GM12891 (cell line): ENCODE measurements at places on chromosomes 5 and 9.
A peak's percentile ranks its signal among the peaks of the same experiment; 100 is the strongest.

GRCh38 chr5:128636361-128636760, 98.3 kb upstream of the FBN2 start:
- DNase-seq = no peak

GRCh38 chr5:174528821-174529544, 195.4 kb upstream of the MSX2 start:
- DNase-seq = no peak

- no peak for DNase-seq
Measured at GRCh38 chr9:28363151-28363562, 789.9 kb upstream of the C9orf72 start.

DNA sequence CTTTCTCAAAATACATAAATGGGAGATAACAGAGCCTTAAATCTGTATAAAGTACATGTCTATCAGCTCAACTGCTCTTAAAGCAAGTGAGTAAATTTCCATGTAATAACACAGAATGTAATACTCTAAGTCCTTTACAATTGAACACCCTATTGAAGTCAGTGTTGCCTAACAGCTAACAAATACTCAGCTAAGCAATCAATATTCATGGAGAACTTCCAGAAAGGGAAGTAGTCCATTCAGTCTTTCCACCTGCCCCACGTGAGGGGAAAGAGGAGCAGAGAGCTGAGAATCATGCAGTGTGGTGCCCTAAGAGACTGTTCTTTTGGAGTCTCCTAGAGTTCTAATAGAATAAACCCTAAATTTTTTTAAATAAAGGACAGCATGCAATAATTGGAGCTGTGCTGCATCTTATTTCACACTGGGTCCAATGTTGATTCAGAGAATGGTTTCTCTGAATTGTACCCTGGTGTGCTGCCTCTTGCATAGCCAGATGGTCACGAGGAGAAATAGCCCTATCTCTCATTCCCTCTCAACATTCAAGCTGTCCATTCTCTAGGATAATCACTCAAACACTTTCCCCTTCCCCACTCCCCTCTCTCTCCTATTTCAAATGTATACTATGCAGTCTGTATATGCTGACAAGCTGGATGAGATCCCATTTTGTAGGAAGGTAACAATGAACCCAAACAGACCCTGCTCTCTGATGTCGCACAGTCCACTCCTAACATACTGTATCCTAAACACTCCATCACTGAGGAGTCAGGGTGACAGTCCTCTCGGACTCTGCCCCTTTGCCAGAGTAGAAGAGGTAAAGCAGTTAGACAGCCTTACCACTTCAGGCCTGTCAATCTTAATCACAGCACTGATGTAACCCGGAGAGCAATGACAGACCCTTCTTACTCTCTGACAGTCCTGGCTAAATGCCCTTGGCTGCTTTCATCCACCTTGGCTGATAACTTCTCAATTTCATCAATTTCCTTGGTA, 134.8 kb downstream of the EPB41L4A start:
- DNase-seq = no peak

- no peak for DNase-seq
Measured at GRCh38 chr5:176492431-176492830, 44.2 kb downstream of the FAF2 start.

- DNase-seq = no peak
Measured at GRCh38 chr9:93318480-93318879, 133.0 kb upstream of the FAM120A start.

DNA sequence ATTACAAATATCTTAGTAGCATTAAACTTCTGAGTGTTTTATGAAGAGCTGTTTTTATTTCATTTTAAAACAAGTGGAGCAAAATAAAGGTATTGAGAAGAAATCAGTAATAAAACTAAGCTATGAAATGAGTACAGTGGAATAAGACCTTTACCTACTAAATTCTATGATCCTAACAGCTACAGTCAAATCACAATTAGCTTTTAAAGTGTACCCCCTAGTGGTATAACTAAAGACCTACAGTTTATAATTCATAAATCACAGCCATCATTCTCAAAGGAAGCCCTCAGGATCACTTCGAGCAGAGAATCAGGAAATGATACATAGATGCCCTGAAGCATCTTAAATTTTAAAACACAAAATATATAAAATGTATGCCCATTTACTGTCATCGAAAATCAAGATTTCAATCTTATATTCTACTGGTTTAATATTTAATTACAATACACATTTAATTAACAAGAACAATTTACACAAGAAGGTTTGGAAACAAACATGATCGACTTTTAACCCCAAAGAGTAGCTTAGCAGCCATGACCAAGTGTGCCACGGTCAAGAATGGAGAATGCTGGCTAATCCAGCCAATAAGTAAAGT, 12.3 kb downstream of the CCNH start:
- no peak for DNase-seq

- DNase-seq = no peak
Measured at GRCh38 chr9:38680837-38681445, 39.0 kb downstream of the FAM240B start.

DNA sequence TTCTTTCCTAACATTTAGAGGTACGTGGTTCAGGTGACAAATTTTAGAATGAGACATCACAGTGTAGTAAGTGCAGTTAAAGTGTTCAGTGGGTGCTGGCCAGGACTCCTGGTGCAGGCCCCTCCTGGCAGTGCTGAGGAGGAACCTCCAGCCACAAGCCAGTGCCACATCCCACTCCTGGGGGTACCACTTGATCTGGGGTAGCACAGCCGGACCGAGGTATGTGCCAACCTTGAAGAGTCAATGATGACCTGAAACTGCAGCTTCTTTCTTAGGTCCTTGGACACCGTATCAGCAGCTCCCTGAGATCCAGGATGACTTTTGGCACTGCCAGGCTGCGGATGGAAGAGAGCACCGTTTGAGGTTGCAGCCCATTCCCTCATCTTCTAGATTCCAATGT, 310.4 kb upstream of the IRX4 start:
- no peak for DNase-seq

- DNase-seq = no peak
Measured at GRCh38 chr9:89675058-89675742, 70.4 kb downstream of the GADD45G start.

GRCh38 chr9:126146254-126147145, 180.1 kb upstream of the MVB12B start:
- peak; percentile 54 for DNase-seq

- DNase-seq = no peak
Measured at GRCh38 chr9:132061526-132061925, 18.1 kb downstream of the MED27 start.

GRCh38 chr5:181042722-181043121, 2.7 kb downstream of the BTNL9 start:
- no peak for DNase-seq

GRCh38 chr9:92992549-92992948, 45.2 kb downstream of the FGD3 start:
- DNase-seq = no peak

GRCh38 chr9:127197186-127197860, 67.3 kb upstream of the GARNL3 start:
- no peak for DNase-seq

DNA sequence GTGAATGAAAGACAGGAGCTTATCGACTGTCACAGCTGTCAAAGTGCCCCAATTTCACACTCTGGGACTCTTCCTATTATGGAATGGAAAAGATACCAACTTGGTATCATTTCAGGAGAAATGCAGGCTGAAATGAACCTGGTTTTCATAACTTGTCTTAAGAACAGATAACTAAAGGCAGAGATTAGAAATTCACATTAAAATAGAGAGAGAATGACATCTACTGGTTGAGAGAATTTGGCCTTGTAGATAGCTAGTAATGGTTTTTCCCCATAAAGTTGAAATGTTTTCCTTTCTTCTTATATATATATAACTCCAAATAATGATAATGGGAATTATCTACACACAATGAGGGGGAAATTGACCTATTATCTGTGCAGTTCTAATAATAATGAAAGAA, 600.2 kb upstream of the CCNG1 start:
- no peak for DNase-seq

DNA sequence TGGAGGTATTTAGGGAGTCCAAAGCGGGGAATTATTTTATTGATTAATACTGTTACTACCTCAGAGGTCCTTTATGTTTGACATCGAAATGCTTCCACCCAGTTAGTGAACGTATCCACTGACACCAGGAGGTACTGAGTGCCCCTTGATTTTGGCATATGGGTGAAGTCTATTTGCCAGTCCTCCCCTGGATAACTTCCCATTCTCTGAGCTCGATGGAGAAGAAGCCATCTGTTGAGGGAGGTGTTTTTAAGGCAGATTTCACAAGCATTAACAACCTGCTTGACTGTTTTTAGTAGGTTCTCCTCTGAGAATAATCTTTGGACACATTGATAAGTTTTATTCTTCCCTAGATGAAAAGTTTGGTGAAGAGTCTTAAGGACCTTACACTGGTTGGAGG, 165.3 kb upstream of the NREP start:
- no peak for DNase-seq

DNA sequence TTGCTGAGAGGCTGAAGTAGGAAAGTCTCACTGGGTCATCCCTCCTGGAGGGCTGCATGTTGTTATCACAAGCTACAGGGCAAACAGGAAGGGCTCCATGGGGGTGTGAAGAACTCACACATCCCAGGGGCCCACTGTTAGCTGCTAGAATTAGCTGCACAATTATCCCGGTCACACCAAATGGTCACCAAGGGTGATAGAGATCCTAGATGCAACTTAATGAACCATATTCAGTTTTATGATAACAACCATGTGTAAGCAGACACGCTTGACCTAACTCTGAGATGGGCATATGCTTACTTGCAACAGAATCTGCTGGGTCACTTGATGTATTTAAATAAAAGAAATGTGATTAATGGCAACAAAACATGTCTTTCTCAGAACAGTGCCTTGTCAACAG, 143.5 kb upstream of the C6 start:
- no peak for DNase-seq

DNA sequence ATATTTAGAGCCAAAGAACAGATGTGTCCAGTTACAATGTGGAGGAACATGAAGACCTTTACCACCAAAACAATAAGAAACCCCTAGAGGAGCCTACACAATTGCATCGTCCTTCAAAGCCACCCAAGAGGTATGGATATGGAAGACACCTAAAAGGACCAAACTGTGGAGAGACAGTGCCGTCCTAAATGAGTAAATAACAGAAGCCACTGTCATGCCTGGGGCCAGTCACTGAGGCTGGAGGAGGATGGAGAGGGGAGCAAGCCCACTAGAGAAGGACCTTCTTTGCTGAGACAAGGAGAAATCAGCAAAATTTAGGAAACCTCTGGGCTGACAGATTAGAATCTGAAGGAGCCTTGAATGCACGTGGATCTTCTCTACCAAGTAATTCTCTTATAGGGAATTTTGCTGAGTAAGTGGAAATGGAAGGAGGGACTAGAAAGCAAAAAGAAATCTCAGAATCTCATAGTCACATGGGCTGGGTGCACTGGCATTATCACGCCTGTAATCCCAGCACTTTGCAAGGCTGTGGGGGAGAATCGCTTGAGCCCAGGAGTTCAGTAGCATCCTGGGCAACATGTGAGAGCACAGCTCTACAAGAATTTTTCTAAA, 27.6 kb downstream of the PLEKHG4B start:
- DNase-seq = no peak

DNA sequence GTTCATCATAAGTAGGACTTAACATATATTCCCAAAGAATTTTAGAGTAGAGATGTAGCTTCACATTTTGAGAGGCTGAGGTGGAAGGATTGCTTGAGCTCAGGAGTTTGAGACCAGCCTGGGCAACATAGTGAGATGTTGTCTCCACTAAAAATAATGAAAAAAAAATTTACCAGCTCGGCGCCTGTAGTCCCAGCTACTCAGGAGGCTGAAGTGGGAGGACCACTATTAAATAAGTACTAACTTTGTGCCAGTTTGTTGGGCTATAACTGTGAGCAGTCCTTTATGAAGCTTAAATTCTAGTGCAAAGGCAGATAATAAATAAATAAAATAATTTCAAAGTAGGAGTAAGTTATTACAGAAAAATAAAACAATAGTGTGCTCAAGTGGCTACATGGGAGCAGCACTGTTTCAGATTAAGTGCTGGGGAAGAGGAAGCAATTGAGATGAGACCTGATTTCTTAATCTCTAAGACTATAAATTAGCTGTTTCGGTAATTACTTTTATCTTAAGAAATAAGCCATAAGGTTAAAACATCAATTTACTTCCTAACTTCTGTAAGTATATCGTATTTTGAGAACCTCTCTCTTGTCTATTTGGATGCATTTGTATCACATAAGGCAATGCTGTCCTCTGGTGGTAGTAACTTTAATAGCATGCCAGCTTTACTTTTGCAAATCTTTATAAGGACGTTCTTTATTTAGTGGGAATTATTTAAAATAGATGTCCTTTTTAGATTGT, 98.9 kb downstream of the CSNK1G3 start:
- no peak for DNase-seq

GRCh38 chr5:172883066-172883465, 49.0 kb downstream of the ERGIC1 start:
- DNase-seq = no peak

GRCh38 chr9:77420641-77421040, 227.5 kb downstream of the GNA14 start:
- no peak for DNase-seq

DNA sequence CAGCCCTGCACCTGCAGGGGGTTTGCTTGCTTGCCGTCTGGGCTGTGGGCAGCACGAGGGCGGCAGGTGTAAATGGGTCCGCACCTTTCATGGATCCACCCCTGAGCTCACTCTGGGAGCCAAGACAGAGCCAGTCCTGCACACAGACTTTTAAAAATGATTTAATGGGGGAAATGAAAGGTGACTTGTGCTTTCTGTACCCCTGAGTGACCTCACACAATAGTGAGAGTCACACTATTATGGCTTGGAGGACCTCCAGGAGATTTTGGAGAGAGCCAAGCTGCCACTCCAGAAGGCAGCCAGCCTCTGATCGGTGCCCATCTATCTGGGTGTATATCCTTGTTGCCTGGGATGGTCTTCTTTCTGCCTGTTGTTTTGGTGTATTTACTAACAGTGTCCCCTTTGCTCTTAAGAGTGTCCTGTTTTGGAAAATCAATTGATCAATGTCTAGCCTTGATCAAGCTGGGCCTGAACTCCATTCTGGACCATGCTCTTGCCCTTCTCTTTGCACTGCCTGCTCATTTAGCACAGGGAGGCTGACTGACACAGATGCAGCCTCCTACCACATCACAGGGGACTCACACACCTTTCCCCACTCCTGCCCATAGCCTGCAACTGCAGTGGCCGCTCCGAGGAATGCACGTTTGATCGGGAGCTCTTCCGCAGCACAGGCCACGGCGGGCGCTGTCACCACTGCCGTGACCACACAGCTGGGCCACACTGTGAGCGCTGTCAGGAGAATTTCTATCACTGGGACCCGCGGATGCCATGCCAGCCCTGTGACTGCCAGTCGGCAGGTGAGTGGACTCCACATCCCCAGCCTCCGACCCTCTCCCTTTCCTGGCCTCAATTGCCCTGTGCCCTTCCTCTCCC, 29.5 kb downstream of the LAMC3 start:
- no peak for DNase-seq
